Frontal cortex (tissue), 4 donors: ENCODE measurements at places on chromosomes 5 and 9.
A peak's percentile ranks its signal among the peaks of the same experiment; 100 is the strongest.

GRCh38 chr5:57698086-57698485, 215.5 kb upstream of the ACTBL2 start:
- DNase-seq = no peak

GRCh38 chr9:2086971-2087370, 71.8 kb downstream of the SMARCA2 start:
- DNase-seq = no peak

- no peak for DNase-seq
Measured at GRCh38 chr5:135750506-135750905, 84.0 kb upstream of the SLC25A48 start.

GRCh38 chr5:76325876-76326491, 77.1 kb upstream of the IQGAP2 start:
- DNase-seq = no peak

DNA sequence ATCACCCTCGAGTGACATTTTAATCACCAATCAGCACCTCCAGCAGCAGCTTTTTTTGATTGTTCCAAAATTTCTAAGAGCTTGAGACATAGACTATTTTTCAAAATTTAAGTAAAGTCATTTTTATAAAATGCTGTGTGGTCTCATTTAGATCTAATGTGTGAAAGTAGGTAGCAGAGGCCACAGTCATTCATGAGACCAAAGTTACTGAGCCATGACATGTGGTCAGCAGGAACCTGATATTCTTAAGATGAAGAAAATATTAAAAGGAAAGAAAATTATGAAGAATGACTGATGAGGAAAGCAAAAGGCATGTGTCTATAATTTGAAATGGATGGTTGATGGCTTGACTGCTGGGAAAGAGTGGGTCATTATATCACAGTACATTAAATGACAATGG, 7.2 kb downstream of the FREM1 start:
- DNase-seq = no peak

DNA sequence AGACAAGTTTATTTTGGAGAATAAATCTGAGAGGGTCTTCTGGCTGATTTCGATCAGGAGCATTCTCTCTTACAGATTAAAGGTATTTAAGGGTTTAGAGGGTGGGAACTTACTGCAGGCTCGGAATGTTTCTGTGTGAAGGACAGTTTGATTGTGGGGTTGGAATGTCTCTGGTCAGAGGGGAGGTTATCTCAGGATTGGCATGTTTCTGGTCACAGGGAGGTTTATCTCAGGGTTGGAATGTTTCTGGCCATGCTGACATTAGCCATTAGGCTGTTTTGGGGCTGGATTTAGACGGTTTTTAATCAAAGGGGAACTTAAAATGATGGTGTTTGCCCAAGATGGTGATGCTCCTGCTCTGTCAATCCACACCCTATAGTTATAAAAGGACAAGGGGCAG, 95.2 kb downstream of the SLCO4C1 start:
- DNase-seq = no peak

- DNase-seq = no peak
Measured at GRCh38 chr5:136210259-136210658, 17.3 kb upstream of the SMIM32 start.

GRCh38 chr5:83145241-83145640, 67.9 kb downstream of the XRCC4 start:
- no peak for DNase-seq

DNA sequence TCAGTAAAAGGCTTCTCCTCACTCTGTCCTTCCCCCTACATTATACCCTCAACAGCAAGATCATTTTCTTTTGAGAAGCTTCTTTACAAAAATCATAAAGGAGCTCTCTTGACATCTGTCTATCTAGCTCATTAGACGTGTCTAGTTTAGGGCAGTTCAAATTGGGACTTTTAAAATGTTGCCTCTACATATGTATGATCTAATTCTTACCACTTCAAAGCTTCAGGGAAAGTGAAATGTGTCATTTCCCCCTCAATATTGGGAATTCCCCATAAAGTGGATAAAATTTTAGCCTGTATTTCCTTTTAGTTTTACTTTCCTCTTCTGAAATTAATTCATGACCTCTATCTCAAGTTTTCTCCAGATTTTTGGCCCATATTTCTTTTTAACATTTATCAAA, 323.7 kb downstream of the ARRDC3 start:
- DNase-seq = no peak

DNA sequence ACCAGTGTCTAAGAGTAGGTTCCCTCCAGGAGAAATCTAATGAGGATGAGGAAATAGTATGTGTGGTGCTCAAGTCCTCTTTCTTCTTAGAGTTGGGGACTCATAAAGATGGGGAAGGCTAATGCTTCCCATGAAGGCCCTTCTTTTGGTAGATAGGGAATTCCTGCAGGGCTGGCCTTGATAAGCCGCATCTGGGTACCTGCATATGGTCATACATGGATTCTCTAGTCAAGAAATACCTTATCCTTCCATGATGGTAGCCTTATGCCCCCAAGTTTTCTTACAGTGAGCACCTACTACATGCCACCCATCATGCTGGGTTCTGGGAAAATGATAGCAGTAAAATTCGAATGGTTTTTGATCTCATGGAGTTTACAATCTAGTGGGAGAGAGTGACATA, 382.6 kb downstream of the KDM4C start:
- no peak for DNase-seq

DNA sequence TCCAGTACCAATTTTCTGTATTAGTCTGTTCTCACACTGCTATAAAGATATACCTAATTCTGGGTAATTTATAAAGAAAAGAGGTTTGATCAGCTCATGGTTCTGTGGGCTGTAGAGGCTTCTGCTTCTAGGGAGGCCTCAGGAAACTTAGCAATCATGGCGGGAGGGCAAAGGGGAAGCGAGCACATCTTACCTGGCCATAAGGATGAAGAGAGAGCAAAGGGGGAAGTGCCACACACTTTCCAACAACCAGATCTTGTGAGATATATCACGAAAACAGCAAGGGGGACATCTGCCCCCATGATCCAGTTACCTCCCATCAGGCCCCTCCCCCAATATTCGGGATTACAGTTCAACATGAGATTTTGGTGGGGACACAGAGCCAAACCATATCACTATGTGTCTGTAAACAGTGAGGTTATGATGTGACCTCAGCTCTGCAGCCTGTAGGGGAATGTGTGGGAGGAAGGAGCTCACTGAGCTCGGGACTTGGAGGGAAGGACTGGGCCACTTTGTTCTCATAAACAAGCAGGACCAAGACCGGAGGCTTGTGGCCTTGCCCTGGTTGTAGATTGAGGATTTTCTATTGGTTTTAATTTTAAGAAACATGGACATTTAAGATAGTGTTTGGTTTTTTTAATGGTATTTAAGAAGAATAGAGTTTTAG, 85.2 kb downstream of the EHMT1 start:
- DNase-seq = no peak

DNA sequence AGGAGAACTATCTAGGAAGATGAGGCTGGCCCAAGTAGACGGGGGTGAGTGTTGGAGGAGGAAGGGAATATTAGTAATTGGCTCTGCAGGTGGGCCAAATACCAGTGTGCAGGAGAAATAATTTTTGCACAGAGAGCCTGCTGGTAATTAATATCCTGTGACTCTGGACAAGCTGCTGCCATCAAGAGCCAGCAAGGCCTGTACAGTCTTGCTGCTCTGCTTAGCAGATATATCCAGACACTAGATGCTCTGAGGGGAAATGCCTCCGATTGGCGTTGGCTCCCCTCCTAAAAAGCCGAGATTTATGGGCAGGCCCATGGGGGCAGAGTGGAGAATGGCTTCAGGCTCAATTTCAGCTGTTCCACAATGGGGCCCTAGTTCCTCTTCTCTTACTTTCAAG, 29.6 kb upstream of the ASTN2 start:
- no peak for DNase-seq

GRCh38 chr5:157594257-157594656, 18.7 kb upstream of the ADAM19 start:
- DNase-seq = no peak

DNA sequence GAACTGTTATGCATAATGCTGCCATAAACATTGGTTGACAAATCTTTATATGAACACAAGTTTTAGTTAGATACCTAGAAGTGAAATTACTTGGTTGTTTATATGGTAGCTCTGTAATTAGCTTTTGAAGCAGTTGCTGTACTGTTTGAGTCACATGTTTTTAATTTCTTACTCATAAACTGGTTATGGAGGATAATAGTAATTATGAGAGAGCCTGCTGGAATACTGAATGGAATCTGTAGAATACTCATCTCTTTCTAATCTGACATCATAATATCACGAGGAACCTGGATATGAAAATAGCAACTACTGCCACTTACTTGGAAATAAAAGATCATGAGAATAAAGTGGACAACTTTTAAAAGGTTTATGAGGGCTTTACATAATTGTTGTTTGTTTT, 509.2 kb downstream of the CETN3 start:
- DNase-seq = no peak

- DNase-seq = no peak
Measured at GRCh38 chr9:85451680-85452079, 290.1 kb downstream of the AGTPBP1 start.

GRCh38 chr9:121598965-121599871, 52.2 kb upstream of the DAB2IP start:
- DNase-seq = peak; percentile 79

DNA sequence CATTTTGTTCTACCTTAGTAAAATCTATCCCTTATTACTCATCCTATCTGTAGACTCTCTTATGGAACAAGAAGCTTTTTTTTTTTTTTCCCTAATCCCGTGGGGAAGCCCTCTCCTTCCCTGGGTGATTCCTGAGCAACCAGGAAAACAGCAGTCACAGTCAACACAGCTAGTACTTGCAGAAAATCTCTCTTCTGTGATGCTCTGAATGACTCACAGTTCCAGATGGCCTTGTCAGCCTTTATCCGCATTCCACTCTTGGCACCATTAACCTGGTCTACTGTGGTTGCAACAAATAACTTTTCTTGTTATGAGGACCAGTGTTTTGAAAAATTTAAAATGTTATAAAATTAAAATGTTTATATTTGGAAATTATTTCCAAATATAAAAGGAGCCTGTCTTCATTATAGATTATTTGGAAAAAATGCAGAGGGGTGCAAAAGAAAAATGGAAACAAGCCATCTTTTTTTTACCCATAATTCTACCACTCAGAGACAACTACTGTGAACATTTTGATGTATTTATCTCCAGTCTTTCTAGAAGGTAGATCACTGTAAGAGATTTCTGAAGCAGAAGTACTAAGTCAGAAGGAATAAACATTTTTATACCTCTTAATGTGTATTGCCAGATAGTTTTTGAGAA, 486.7 kb downstream of the RAB3C start:
- DNase-seq = no peak

DNA sequence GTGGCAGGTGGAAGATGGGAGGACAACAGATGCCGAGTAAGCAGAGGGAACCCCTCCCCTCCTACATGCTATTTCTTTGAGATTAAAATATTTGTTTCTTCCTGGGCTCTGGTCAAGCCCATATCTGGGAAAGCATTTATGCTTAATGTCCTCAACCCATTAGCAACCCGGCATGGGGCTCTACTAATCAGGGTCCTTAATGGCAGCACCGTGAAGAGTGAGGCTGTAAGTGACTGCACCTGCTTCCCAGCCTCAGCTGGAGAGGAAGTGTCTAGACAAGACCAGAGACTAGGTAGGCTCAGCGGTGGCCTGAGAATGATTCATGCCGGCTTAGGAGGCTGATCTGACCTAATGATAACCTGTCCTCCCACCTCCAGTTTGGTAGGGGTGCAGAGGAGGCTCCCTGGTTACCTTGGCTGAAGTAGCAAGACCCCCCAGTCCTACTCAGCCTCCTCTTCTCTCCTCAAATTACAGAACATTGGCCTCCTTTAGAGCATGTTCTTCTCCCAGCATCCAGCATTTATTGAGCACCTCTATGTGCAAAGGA, 61.3 kb upstream of the HSPA9 start:
- no peak for DNase-seq

DNA sequence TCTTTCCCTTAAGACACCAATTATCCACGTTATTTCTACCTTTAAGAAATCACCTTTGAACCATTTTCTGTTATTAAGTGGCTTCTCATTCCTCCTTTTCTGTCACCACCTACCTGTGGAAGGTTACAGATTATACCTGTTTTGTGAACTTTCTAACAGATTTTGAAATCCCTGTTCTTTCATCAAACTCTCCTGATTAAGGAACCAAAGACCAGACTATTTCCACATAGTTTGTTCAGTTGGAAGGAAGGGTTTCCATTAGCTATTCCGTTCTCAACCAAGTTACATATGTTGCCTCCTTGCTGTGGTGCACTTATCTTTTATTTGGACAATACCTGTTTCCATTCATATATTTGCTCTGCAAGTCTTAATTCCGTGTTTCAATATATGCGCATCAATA, 343.6 kb downstream of the ADGRV1 start:
- DNase-seq = no peak

DNA sequence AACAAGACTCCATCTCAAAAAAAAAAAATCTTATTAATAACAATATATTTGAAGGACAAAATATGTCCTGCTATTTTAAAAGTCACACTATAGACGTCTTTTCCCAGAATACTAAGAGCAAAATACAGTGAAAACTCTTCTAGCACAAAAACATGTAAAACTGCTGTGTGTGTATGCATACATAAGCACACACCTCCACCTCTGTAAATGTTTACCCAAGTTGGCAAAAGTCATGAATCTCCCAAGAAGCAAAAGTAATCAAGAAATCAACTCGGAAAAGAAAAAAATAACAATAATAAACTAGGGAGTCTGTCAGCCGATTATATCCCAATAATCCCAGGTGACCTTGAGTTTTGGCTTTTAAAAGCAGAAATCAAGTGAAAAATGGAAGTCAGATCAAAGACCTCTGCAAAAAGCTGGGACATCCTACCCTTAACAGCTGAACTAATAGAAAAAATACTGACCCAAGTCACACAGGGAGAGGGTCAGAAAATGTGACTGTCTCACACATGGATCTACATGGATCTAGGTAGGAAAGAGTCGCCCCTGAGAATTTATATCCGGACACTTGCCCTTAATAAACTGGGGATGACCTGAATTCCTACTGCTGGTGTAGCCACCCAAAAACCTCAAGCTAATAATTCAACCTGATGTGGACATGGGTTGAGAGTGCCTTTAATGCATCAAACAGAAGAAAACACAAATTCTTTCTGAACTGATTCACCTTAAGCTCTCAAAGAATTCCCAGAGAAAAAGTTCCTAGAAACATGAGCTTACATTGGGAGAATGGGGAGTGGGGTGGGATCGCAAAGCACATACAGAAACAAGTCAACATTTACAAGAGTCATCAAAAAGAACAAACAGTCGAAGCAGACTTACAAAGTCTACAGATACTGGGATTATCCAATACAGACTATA, 29.9 kb downstream of the LPAR1 start:
- DNase-seq = no peak

GRCh38 chr5:160285316-160285715, 27.0 kb downstream of the CCNJL start:
- DNase-seq = no peak

- DNase-seq = no peak
Measured at GRCh38 chr5:4015709-4016108, 420.1 kb downstream of the IRX1 start.

GRCh38 chr9:94934816-94935328, 208.4 kb downstream of the AOPEP start:
- DNase-seq = no peak

DNA sequence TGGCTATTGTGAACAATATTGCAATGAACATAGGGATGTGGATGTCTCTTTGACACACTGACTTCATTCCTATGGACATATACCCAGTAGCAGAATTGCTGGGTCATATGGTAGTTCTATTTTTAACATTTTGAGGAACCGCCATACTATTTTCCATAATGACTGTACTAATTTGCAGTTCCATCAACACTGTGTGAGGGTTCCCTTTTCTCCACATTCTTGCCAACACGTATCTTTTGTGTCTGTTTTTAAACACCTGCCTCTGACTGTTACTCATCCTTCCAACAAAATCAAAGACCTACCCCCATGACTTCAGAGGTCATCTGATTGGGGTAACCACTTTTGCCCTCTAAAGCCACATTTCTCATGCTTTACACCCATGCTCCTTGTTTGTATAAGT, 133.5 kb downstream of the MED27 start:
- no peak for DNase-seq
